ENCODE measurements at places on chromosomes 13 and 19.
A peak's percentile ranks its signal among the peaks of the same experiment; 100 is the strongest.

GRCh38 chr13:30340331-30341250, 33.2 kb upstream of the KATNAL1 start:
- DNase-seq = peak; percentile 72

DNA sequence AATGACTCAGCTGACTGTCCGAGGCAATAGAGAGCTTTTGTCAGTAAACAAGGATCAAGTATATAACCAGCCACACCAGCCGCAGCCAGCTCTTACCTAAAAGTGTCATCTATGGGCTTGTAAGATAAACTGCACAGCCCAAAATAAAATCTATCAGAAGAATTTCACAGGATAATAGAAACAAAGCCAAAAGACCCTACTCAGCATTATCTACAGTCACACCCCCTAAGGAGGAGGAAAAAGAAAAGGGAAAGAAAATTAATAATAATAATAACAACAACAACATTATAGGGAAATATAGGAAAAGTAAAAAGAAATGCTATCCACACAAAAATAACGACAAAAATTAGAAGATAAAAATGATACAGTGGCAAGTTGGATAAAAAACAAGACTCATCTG, 1883.8 kb downstream of the OLFM4 start:
- no peak for DNase-seq

DNA sequence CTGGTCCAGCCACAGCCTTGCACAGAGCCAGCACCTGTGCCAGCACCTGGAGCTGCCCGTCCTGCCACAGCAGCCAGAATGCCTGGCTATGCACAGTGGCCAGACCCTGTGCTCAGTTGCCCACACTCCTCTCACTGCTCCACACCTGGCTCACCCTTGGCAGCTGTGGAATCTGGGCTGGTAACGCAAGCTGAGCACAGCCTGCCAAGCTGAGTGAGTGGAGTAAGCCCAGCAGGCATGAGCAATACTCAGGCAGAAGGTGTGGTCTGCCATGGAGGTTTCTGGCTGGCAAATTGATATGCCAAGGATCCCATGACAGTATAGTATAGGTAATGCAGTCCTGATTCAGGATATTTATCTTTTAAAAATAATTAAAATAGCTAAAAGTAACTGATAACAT, 122.2 kb downstream of the PCDH9 start:
- DNase-seq = no peak

DNA sequence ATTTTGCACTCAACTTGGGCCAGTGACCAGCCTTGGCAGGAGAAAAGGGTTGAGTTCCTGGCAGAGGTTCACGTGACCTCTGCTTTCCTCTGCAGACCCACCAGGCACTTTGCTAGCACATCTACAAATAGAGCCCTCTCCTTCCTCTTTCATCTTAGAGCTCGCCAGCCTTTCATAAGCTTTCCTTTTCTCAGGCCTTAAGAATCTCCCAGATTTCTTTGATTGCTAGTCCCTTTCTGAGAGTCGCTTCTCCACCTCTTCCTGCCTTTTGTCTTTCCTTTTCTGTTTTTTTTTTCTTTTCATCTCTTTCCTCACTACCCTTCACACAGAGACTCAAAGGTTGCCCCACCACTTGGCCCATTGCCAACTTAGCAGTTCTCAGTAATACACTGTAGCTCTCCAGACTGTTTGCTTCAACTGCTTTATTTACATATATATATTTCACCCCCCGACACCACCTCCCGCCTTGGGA, 375.7 kb upstream of the SPRY2 start:
- no peak for DNase-seq

GRCh38 chr19:52307275-52307674, 10.3 kb downstream of the ZNF480 start:
- DNase-seq = no peak

DNA sequence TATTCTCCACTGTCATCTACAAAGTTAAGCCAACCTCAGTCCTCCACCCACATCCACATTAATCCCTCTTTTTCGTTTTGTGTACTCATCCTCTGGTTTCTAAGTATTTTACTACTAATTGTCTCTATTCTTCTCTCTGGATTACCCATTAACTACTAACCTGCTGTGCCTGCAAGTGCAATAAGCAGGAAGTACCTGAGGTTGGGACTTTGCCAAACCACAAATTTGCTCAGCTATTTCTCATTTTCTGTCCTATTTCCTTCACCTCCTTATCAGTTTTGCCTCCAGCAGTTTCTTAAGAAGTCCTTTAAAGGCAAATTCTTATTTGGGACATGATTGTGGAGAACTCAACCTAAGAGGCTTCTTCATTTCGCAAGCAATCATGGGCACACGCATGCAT, 1708.9 kb downstream of the SLITRK5 start:
- no peak for DNase-seq

DNA sequence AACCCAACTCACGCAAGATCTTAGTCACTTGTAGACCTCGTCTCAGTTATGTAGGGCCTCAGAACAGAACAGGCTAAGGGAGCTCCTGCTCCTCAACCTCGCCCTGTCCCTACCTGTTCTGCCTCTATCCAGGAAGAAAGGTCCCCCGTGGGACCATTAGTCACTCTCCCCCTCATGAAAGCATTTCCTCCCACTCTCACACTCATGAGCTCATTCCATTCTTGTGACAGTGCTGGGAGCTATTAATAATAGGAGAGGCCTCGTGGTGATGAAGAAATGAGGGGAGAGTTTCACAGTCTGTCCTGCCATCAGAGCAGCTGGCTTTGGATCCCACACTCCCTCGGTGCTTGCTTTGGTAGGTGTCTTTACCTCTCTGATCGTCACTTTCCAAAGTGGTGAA, 10.2 kb downstream of the PPP2R1A start:
- DNase-seq = no peak

DNA sequence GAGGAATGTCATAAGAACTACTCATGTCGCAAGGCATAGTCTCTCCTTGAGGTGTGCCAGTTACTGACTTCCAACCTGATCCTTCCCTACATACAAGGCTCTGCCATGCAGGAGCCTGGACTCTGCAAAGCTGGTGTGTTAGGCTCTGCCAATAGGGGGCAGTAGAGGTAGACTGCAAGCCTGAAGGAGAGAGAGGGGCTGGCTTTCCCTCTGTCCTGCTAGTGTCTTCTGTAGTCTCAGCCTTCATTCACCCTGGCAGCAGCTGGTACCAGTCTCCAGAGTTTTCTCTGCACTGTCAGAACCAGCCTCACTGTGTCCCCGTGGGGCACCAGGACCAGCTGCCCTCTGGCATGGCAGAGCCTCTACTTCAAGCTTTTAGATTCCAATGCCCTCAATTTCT, 14.5 kb downstream of the SHISA2 start:
- no peak for DNase-seq

- no peak for DNase-seq
Measured at GRCh38 chr19:46776927-46777911, 11.2 kb downstream of the SLC1A5 start.

DNA sequence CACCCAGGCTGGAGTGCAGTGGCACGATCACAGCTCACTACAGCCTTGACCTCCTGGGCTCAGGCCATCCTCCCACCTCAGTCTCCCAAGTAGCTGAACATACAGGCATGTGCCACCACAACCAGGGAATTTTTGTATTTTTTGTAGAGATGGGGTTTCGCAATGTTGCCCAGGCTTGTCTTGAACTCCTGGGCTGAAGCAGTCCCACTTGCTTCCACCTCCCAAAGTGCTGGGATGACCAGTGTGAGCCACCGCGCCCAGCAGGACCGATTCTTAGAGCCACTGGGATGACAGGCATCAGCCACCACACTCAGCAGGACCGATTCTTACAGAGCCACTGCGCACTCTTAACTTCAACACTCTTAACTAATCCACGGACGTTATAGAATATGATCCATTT, 54.9 kb upstream of the RANBP3 start:
- DNase-seq = no peak

DNA sequence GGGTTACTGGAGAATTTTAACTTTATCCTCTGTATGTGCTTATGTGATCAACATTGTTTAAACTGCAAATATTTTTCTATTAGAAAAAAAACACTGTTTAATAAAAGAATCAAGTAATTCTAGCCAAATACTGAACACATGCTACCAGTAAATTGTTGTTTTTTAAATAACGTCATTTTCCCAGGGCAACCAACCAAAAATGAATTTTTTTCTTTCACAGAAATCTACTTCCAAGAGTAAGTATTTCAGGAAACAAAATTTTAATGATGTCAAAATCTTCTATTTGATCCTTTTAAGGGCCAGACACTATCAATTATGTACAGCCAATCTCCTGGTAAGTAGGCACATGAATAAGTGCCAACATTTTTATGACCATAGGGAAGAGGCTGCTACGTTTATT, 57.1 kb downstream of the TUBGCP3 start:
- no peak for DNase-seq

- DNase-seq = no peak
Measured at GRCh38 chr13:111039735-111040134, 75.4 kb upstream of the ARHGEF7 start.

- no peak for DNase-seq
Measured at GRCh38 chr13:50914176-50914700, 4.6 kb downstream of the RNASEH2B start.

GRCh38 chr19:56076498-56076897, 44.6 kb downstream of the ZNF787 start:
- DNase-seq = peak; percentile 20

GRCh38 chr19:13844130-13844631, 32.8 kb upstream of the NANOS3 start:
- no peak for DNase-seq

GRCh38 chr13:31191748-31192147, 8.0 kb upstream of the B3GLCT start:
- DNase-seq = no peak

GRCh38 chr19:39543477-39543857, 3.5 kb upstream of the EID2 start:
- DNase-seq = no peak

DNA sequence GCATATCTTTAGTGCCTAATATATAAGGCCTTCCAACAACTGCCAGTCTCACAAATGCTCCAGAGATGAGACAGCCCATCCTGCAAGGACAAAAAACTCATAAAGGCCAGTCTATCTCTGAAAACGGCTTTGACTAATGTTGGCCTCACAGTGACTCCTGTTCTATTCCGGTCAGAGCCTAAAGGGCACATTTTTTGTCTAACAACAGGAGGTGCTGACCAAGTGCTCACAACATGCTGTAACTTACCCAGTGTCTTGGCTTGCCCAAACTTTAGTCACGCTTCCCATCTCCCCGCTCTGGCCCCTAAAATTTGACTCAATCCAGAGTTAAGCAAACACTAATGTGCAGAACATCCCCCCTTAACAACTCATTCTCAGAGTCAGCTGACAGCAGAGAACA, 1411.2 kb upstream of the MIR17HG start:
- DNase-seq = no peak

- DNase-seq = no peak
Measured at GRCh38 chr19:42089191-42089750, 13.3 kb downstream of the ZNF574 start.

GRCh38 chr13:45825387-45825650, 26.2 kb downstream of the SIAH3 start:
- DNase-seq = no peak

- no peak for DNase-seq
Measured at GRCh38 chr13:79807554-79807953, 326.6 kb downstream of the NDFIP2 start.

DNA sequence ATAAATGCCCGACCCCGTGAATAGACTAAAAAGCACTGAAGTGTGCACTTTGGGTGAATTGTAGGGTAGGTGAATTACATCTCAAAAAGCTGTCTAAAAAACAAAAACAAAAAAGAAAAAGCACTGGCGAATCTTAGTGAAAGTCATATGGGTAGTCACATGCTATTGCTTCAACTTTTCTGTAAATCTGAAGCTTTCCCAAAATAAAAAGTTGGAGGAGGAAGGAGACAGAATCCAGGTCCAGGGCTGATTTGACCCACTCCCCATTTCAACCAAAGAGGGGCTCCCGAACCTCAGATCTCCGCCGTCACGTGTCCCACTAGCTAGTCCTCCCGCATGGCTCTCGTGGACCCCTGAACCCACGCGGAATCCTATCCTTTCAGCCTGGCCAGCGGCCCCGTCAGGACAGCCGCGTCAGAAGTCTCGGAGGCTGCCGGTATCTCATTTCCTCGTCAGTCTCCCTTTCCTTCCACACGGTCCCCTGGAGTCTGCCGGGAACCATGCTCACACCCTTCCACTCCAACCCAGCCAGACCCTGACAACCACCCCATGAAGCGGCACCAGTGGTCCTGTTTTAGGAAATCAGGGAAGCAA, 6.1 kb downstream of the PPP1R12C start:
- DNase-seq = no peak

- no peak for DNase-seq
Measured at GRCh38 chr13:41178040-41178439, 16.3 kb downstream of the KBTBD7 start.

GRCh38 chr13:33487575-33488243, 202.2 kb upstream of the STARD13 start:
- peak; percentile 38 for DNase-seq

DNA sequence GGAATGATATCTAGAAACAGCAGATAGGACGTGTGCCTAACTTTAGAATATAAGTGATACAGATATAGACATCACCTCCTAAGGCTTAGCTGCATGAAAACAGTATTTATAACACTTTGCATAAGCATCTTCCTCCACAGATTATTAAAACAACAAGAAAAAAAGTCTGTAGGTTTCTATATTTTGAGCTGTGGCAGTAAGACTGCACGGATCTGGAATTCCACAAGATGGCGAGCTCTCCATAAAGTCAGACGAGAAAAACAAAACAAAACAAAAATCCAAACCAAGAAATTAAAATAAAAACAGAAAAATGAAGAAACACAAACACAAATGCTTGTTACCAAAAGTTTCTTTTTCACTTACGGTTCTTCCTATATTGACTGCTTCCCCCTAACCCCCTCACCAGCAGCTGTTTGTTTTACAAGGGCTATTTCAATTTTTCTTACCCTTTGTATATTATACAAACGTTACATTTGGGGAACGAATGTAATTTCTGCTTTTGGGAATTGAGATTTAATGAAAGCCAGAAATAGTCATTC, 285.8 kb downstream of the MYO16 start:
- DNase-seq = no peak

DNA sequence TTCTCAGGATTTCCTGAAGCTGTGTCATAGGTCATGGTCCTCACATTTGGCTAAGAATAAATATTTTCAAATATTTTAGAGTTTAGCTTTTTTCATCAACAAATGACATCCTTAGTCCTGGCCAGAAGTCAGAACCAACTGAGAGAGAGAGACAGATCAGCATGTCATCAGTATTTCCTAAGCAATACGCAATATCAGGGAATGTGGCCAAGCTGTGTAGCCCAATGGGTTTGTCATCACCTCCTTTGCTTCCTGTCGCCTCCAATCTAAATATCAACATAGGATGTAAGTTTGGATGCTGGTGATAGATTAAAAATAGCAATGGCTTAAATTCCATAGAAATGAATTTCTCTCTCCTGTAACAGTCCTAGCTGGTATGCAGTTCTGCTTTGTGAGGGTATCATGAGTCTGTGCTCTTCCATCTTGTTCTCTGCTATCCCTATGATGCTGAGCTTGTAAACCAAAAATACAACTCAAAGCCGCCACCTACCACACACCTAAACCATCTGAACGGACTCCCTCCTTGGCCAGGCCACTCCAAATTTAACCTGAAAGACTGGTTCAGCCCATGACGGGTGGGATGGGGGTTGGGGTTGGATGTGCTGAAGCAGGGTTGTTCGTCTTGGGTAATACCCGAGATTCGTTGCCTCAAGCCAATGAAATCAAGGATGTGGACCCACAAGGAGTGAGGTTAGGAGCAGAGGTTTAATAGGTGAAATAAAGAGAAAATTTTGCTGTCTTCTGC, 10.0 kb upstream of the IGSF23 start:
- peak; percentile 85 for DNase-seq

GRCh38 chr19:50932690-50933083, 20.2 kb downstream of the KLK5 start:
- DNase-seq = no peak
